ENCODE measurements at places on chromosomes 2 and 18.

DNA sequence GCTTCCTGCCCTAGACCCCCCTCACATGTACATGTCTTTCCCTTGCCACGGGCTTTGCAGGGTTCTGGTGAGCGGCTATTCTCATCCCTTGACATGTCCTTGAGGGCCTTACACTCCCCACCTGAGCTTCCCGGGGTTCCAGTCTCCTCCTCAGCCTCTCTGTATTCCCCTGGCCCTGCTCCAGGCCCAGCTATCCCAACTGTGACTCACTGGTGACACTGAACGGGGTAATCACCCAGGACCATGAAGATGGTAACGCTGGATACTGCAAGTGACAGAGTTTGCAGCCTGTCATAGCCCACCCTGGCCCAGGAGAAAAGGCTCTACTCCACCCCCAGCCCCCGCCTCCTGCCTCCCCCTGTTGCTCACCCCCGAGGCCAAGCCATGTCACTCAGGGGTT is 27.3 kb downstream of the KIF3C start:
- no peak for DNase-seq

DNA sequence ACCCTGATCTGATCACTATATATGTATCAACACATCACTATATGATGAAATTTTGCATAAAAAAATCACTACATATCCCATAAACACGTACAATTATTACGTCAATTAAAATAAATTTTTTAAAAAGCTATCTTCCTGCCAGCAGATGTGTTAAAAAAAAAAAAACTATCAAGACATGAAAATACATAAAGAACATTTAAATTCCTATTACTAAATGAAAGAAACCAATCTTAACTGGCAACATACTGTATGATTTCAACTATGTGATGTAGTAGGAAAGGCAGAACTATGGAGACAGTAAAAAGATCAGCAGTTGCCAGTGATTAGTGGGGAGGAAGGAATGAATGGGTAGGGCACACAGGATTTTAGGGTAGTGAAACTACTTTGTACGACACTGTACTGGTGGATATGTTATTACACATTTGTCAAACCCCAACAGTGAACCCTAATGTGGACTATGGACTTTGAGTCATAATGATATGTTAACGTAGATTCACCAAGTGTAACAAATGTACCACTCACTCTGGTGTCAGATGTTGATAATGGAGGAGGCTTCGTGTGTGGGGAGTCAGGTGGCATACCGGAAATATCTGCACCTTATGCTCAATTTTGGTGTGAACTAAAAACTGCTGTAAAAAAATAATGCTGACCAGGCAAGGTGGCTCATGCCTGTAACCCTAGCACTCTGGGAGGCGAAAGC is 27.4 kb downstream of the USP34 start:
- DNase-seq, result no peak

GRCh38 chr2:10043256-10043905 is at the start of gene KLF11:
TSS of gene KLF11 (plus strand) at chr2:10043550. CDS start at chr2:10043717, 167 bp downstream.
- DNase-seq, result no peak

- no peak for DNase-seq
Measured at GRCh38 chr2:27566628-27567027, 16.2 kb upstream of the ZNF512 start.

GRCh38 chr2:133344849-133345248 is 223.4 kb downstream of the NCKAP5 start:
- DNase-seq, result no peak

- DNase-seq, result no peak
Measured at GRCh38 chr2:204258890-204259289, 286.4 kb upstream of the PARD3B start.

GRCh38 chr2:19351499-19351898 is 6.9 kb downstream of the OSR1 start:
- no peak for DNase-seq

DNA sequence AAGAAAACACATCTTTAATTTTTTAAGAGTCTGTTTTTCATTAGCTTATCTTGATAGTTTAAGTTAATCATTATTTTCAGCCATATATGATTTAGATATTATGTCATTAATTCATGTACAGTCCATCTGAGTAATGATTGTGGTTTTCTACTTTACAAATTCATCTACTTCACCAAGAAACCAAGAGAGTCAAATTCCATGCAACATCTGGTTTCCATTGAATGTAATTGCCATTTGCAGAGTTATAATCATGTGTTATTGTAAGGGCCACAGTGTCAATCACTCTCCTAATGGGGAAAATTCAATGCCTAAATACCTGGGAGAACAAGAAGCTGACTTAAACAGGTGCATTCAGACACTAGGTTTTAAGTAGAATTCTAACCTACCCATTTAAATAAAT is 217.2 kb upstream of the OSR1 start:
- no peak for DNase-seq
